ENCODE measurements at places on chromosomes 1 and 21.

GRCh38 chr1:74513411-74514300 is 1.2 kb upstream of the LRRC53 start:
- DNase-seq, result no peak

DNA sequence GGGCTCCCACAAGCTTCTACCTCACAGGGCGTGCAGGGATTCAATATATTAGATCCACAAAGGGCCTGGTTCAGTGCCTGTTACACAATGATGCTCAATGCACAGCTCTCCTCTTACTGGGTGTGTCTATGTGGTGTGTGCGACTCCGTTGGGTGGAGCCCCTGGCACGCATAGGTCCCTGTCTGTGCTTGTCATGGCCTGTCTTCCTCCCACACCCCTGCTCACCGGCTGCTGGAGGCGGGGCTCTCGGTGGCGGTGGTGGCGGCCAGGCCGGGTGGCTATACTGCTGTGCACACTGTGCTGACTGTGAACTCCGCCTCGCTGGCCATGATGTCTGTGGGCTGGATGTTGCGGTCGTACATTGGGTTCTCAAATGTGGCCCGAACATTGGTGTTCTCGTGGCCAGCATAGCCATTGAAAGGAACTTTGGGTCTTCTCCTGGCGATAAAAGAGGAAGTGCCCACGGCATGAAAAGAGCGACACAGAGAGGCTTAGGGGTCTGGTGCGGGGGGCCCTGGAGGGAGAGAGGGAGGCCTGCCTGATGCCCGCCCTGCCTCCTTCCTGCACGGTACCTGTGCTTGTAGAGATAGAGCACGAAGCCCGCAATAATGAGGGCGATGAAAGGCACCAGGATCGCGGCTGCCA is 46.9 kb downstream of the ZSCAN20 start:
- no peak for DNase-seq

DNA sequence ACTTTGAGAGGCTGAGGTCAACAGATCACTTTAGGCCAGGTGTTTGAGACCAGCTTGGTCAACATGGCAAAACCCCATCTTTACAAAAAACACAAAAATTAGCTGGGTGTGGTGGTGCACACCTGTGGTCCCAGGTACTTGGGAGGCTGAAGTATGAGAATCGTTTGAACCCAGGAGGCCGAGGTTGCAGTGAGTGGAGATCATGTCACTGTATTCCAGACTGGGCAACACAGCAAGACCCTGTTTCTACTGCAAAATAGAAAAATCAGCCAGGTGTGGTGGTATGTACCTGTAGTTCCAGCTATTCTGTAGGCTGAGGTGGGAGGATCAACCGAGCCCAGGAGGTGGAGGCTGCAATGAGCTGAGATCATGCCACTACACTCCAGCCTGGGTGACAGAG is 4.2 kb upstream of the INTS3 start:
- DNase-seq, result no peak

DNA sequence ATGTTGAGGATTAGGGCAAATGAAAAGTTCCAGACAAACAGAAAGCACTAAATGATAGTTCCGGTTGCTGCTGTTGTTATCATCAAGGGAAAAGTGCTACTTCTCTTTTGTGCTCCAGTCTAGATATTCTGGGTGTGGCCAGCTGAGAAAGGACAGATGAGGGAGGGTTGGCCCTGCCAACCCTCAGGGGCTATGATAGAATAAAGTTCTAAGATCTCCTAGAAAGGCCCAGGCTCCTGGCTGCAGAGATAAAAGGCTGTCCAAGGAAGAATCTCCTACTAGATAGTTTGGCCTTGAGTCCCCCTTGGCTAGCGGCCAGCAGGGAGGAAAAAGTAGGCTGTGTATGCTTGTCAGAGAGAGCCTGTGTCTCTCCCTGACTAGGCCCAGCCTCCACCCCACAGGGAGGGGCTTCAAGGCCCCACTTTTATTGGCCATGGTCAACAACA is 31.5 kb downstream of the RIMS3 start:
- DNase-seq, result no peak

DNA sequence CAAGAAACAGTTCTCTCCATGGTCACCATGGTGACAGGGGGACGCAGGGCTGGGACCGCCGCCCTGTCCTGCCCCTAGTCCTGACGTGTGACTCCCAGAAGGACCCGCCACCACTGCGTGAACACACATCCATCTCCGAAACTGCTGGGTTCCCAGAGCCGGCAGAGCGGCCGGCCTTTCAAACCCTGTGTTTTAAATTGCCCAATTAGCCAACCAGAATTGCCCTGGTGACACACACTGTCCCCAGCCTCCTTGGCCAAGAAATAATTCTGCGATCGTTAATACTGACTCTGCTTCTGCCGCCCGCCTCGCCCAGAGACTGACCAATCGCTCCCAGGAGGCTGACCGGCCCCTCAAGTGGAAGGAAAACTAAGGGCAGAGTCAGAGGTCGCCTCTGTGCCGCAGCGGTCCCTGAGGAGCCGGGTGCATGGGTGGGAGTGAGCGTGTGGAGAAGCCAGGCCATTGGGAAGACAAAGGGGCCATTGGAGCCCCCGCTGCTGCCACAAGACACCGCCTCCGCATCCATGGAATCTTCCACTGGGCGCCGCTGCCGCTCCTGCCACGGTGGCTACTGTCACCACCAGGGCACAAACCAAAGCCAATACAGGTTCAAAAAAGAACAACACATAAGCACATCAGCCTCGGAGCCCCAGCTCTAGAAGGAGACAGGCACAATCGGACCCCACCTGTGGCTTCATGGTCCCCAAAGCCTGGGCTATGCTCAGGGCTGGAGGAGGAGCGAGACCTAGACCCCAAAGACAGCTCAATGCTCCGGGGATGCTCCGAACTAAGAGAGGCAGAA is 273.2 kb downstream of the NPHP4 start:
- DNase-seq, result no peak

- DNase-seq, result no peak
Measured at GRCh38 chr21:16504281-16504680, 774.5 kb downstream of the USP25 start.

DNA sequence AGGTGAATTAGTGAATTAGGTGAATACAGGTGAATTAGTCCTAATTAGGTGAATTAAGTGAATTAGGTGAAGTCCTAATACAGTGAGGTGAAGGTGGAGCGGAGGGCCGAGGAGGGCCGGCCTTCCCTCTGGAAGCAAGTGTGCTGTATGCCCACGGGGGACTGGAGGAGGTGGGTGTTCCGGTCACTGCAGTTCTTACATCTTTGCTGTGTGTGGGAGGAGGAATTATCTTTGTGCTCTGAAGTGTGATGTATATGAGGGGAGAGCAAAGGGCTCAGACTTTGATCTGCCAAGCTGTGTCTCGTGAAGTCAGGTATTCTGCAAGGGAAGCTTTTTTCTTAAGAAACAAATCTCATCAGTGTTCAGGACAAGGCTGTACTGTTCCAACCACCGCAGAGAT is 45.4 kb downstream of the AGPAT3 start:
- no peak for DNase-seq

GRCh38 chr1:54565113-54565501 is 17.1 kb downstream of the ACOT11 start:
- no peak for DNase-seq

DNA sequence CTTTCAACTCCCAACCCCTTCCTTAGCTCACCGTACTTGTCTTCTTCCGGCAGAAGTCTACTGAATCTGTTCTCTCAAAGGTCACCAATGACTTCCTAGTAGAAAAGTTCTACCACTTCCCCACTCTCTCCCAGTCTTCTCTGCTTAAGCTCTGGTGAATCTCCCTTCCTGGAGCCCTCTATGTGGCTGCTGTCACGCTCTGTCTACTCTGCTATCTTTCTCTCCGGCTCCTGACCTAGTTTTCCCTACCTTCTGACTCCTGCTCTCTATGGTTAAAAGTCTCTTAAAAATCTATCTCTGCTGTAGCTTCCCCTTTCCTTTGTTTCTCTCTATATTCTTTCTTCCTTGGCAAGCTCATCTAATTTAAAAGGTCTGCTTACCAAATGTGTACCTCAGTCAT is 350.1 kb upstream of the GREM2 start:
- no peak for DNase-seq

GRCh38 chr1:241266121-241266520 is 90.9 kb downstream of the RGS7 start:
- DNase-seq, result no peak

DNA sequence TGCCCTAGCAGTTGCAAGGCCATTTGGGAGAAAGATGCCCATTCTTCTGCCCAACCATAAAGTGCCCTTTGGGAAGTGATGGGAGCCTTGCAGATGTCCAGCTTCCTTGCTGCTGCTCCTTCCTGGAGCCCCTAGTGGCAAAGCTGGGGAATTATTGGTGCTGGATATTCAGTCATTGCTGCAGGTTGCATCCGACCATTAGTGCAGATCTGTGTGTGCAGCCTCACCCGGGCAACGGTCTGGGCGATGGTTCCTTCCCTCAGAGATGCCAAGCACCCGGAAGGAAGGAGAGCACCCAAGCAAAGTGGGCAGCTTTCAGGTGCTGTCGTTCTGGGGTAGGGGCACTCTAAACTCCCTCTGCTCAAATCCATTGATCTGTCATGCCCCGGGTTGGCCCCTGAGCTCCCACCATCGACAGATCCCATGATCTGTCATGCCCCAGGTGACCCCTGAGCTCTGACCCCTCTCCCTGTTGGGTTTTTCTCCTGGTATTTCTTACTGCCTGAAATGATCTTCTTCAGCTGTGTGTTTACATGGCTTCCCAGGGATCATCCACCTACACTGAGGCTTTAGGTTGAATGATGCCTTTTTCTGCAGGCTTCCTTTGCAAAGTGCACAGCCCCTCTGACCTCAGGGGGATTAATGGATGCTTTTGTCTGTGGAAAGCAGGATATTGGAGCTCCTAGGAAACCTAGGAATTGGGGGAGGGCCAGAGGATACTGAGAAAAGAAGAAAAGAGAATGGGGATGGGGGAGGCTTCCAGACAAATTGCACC is 467.5 kb downstream of the PTPRU start:
- DNase-seq, result peak; percentile 43

GRCh38 chr1:20165522-20165951 is 20.4 kb upstream of the UBXN10 start:
- peak; percentile 61 for DNase-seq

DNA sequence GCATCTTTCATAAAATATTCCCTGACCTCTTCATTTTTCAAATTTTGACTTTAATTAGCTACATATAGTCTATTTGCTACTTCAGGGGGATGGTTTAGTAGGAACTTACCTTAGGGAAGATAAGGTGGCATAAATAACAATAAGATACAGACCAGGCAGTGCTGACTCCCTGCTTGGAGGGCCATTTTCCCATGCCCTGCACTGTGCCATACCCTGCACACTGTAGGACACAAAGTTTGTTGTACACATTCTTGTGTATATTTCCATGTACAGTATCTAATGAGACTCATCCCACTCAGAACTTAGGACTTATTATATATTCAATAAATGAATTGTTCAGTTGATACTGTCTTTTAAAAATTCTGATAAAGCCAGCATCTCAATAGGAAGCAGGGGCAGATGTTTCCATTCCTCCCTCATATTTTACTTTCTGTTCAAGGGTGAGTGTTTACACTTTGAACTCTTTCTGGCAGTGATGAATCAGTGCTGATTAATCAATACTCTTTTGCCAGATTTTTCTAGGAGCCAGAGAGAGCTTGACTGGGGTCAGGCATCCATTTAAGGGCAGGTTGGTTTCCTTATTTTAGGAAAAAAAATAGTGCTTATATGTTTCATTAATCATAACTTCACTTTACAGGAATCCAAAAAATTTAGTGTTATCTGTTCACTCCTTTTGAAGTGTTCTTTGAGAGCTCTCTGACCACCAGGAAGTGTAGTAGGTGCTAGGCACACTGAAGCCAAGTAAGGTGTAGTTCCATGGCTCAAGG is 30.6 kb downstream of the MPZL1 start:
- no peak for DNase-seq

- DNase-seq, result no peak
Measured at GRCh38 chr1:192378878-192379277, 62.1 kb downstream of the RGS21 start.

DNA sequence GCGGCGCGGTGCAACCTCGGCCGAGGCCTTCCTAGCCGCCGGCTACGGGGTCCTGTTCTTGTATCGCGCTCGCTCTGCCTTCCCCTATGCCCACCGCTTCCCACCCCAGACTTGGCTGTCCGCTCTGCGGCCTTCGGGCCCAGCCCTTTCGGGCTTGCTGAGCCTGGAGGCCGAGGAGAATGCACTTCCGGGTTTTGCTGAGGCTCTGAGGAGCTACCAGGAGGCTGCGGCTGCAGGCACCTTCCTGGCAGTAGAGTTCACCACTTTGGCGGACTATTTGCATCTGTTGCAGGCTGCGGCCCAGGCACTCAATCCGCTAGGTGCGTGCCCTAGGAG is 379 bp downstream of the PPCS start:
- peak; percentile 76 for DNase-seq

- DNase-seq, result no peak
Measured at GRCh38 chr1:227068883-227069282, 128.8 kb downstream of the COQ8A start.

DNA sequence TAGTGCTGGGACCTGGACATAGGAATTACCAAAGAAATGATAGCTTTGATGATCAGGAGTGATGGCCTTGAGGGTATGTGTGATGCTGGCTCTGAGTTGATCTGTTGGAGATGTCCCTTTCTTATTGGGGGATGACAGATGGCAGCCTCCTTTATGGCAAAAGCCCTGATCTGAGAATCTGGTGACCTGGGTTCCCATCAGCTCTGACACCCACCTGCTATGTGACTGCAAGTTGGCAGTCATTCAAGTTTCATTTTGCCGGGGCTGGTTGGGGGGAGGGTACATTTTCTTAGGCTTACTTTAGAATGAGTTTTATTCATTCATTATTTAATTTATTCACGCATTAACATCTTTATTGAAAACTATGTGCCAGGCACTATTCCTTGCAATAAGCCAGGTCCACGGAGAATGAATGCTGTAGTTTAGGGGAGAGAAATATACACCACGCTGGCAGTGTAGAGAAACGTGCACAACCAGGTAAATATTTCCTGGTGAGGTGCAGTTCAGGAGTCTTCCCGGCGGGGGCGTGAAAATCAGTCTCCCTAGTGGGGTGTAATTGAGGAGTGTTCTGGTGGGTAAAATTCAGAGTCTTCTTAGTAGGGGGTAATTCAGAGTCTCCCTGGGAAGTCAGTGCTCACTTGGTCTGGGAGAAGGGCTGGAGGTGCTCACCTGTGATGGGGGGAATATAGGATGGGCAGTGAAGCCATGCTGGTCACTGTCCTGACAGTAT is 401.3 kb downstream of the CAMTA1 start:
- no peak for DNase-seq

DNA sequence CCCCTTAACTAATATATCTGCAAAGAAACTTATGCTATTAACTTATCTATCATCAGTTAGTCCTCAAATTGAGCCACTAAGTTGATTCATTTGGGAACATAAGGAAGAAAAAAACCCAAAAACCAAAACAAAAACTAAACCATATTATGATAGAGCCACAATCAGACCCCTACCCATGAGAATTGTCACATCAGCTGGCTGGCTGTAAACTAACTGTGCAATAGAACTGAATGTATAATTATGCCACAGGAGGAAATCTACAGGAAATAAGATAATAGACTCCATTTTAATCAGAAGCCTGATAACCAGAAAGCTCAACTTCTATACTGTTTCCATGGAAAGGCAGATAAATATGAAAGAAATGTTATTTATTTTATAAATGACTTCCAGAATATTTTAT is 110.0 kb downstream of the RGL1 start:
- no peak for DNase-seq

- DNase-seq, result peak; percentile 21
Measured at GRCh38 chr1:103525114-103525606, 339 bp upstream of the RNPC3 start.
